Nucleus accumbens (tissue), 56 donors: ENCODE measurements at places on chromosomes 4 and X.
A peak's percentile ranks its signal among the peaks of the same experiment; 100 is the strongest.

DNA sequence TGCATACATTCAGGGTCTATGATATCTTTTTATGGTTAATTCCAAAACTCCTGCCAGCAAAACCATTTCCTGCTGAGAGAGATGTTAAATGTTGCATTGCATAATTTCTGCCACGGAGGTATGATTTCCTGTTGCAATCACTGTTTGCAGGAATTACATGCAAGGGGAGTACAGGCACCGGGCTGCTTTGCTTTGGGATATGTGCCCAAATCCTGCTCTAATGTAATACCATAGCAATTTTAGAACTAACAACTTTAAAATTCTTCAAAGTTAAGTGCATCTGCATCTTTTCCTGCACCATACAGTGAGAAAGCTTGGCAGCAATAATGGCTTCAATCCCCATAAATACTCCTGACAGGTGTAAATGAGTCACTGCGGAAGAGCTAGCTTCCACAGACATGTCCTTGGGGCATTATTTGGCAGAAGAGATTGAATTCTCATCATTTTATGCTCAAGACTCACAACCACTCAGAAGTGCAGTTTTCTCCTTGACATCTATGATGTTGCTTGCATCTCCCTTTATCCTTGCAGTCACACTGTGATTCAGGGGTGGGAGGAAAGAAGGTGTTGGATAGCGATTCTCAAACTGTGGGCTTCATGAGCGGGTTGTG is 29.6 kb downstream of the TRIM2 start:
- DNase-seq = no peak

- DNase-seq = no peak
These were observed 90.8 kb downstream of the SHISA3 start for GRCh38 chr4:42488114-42488513.

DNA sequence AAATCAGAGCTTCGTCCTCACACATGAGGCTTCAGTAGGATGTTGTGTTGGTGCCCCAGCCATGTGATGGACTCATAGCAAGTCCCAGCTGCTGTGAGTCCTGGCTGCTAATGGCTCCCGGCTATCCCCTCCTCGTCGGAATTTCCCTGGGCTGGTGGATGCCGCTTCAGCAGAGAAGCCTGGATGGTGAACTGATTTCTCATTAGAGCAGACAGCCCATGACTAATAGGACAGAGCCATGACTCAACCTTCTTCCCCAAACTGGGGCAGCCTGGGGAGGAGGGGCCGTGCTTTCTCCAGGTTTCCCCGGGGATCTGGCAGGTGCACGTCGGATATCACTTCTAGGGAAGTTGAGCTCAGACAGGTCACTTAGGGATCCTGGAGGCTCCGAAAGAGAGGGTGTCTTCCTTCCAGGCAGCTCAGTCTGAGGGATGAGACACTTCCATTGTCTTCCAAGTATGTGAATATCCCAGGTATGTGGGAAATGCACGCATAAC is 112.7 kb downstream of the ASMT start:
- DNase-seq = peak; percentile 17

DNA sequence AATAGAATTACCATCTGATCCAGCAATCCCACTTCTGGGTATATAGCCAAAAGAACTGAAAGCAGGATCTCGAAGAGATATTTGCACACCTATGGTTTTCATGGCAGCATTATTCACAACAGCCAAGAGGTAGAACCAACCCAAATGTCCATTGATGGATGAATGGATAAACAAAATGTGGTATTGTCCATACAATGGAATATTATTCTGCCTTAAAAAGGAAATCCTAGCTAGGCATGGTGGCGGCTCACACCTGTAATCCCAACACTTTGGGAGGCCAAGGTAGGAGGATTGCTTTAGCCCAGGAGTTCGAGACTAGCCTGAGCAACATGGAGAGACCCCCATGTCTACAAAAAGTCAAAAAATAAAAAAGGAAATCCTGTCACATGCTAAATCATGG is 27.3 kb downstream of the SAT1 start:
- no peak for DNase-seq

- no peak for DNase-seq
These were observed 44.3 kb downstream of the IL21 start for GRCh38 chr4:122576261-122577188.

DNA sequence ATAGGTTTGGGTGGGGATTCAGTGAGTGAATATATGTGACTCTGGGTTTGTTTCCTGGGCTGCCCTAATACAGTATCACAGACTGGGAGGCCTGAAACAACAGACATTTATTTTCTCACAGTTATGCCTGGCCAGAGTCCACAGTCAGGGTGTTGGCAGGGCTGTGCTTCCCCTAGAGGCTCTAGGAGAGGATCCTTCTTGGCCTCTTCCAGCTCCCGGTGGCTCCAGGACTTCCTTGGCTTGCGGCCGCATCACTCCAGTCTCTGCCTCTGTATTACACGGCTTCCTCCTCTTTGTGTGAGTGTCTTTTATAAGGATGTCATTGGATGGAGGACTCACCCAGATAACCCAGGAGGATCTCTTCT is 5.2 kb upstream of the JAKMIP1 start:
- DNase-seq = no peak

- no peak for DNase-seq
These were observed 29.5 kb upstream of the BMPR1B start for GRCh38 chr4:94728056-94728766.

GRCh38 chr4:17511051-17511450 is 839 bp downstream of the QDPR start:
- no peak for DNase-seq

- no peak for DNase-seq
These were observed 3.7 kb downstream of the MTMR1 start for GRCh38 chrX:150696866-150697265.

GRCh38 chrX:20067709-20068561 is 48.8 kb downstream of the MAP7D2 start:
- no peak for DNase-seq

GRCh38 chr4:20297261-20297660 is 45.6 kb downstream of the SLIT2 start:
- no peak for DNase-seq

DNA sequence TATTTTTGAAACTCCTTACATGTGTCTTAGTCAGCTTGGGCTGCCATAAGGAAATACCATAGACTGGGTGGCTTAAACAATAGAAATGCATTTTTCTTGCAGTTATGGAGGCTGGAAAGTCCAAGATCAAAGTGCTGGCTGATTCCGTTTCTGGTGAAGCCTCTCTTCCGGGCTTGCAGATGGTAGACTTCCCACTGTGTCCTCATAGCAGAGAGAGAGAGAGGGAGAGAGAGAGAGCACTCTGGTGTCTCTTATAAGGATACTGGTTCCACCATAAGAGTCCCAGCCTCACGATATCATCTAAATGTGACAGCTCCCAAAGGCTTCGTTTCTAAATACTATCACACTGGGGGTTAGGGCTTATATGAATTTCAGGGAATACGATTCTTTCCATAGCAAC is 39.7 kb downstream of the ENPEP start:
- no peak for DNase-seq

GRCh38 chr4:136281307-136281706 is 1251.0 kb downstream of the PCDH18 start:
- DNase-seq = no peak
